Activated CD4-positive, alpha-beta memory T cell treated with anti-CD3 and anti-CD28 coated beads, Interleukin-2, amount 10 ng/mL, durations not matched to agents 7 days and 5 days (primary cell): ENCODE measurements at places on chromosomes 5 and 9.
A peak's percentile ranks its signal among the peaks of the same experiment; 100 is the strongest.

DNA sequence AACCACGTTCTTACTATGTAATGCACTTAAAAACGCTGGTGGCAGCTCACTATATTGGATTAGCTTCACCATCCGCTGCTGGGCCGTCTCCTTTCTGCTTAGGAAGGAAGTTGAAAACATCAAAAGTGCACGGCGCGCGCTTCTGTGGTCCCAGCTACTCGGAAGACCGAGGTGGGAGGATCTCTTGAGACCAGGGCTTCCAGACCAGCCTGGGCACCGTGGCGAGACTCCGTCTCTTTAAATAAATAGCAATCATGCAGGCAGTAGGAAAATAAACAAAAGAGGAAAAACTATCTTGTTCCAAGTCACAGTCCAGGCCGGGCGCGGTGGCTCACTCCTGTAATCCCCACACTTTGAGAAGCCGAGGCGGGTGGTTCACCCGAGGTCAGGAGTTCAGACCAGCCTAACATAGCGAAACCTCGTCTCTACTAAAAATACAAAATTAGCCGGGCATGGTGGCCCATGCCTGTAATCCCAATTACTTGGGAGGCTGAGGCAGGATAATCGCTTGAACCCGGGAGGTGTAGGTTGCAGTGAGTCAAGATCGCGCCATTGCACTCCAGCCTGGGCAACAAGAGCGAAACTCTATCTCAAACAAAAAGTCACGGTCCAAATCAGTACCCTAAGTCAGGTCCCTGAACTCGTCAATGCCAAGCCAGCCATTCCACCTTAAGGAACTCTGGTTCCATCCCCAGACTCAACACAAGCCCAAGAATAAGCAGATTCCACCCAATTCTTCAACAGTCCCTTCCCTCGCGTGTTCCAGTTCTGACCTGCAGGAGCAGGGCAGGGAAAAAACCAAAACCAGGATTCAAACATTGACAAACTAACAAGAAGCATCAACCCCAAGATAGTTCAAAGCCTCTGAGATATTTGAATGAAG, 1.0 kb upstream of the GOLGA1 start:
- H3K4me1 ChIP-seq, result peaks cover 30% of the 10 kb centered on the region
- peak; percentile 78 for DNase-seq
- H3K36me3 ChIP-seq, result peaks cover 25% of the 10 kb centered on the region
- H3K27me3 ChIP-seq, result no peaks in the 10 kb centered on the region
- H3K27ac ChIP-seq, result peak overlapping the region; percentile 97
- H3K4me3 ChIP-seq, result peak overlapping the region; percentile 97

DNA sequence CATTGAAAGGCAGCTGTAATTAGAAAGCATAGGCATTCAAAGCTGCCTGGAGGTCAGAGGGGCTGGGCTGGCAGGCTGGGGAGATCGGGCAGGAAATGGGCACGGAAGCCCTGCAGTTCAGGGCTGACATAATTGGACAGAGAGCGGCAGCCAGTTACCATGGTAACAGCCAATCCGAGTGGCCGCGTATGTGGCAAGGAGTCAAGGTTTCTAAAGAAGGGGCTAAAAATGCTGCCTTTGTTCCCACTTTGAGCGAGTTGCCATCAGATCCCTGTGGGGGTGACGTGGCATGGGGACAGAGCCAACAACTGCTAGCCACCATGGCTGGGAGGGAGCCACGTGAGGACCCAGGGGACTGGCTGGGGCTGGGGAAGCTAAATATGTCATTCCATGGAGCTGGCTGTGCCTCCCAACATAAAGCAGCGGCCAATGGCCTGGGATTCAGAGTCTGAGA, 44.7 kb upstream of the NDFIP1 start:
- peaks cover 11% of the 10 kb centered on the region for H3K4me1 ChIP-seq
- H3K36me3 ChIP-seq, result no peaks in the 10 kb centered on the region
- H3K4me3 ChIP-seq, result no peak overlapping the region
- peaks cover 6% of the 10 kb centered on the region for H3K27me3 ChIP-seq

DNA sequence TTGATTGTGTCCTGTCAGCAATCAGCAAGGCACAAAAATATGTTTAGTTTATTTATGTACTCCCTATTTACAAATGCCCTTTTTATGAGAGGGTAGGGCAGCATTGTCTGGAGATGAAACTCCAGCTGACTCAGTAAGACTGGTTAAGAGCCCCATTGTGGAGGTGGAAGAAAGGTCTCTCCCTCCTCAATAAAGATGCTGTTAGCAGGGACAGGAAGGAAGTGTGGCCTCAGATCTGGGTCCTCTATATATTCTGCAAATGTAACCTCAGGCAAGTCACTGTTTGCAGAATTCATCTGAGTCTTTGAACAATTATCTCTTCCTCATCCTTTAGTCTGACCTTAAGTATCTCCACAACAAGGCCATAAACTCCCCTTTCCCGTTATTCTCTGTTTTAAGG, 48.3 kb upstream of the TRAF1 start:
- no peak overlapping the region for H3K4me3 ChIP-seq
- no peak for DNase-seq
- peaks cover 16% of the 10 kb centered on the region for H3K4me1 ChIP-seq
- no peaks in the 10 kb centered on the region for H3K27me3 ChIP-seq
- H3K27ac ChIP-seq, result no peak overlapping the region
- H3K36me3 ChIP-seq, result no peaks in the 10 kb centered on the region

DNA sequence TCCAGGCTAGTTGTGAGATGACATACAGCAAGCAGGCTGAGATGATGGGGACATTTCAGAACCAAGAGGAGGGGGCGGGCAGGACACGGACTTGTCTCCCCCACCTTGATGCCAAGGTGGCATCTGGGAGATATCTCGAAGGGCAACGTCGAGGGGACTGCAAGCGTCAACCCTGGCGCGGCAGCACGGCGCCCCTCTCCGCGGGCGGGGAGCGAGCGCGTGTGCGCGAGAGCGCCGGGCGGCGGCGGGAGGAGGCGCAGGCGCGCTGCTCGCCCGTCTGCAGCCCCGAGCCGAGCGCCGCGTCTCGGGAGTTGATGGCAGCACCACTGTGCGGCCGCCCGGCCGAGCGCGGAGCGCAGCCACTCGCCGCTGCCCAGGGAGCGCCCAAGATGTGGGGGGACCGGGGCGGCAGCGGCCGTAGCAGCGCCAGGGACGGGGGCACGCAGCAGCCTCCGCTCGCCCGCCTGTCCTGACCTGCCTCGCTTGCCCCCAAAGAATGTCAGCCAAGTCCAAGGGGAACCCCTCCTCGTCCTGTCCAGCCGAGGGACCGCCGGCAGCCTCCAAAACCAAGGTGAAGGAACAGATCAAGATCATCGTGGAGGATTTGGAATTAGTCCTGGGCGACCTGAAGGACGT, at the start of gene PRR16:
PRR16 (plus strand) TSS at position 310 of the 636 bp plus-strand sequence.
- H3K27me3 ChIP-seq, result peaks cover 39% of the 10 kb centered on the region
- H3K27ac ChIP-seq, result no peak within 1 kb of the TSS
- DNase-seq, result no peak

GRCh38 chr9:112789473-112789872, 38.9 kb downstream of the SNX30 start:
- no peak overlapping the region for H3K27ac ChIP-seq
- no peak overlapping the region for H3K4me3 ChIP-seq
- no peak for DNase-seq
- H3K36me3 ChIP-seq, result no peaks in the 10 kb centered on the region
- H3K27me3 ChIP-seq, result no peaks in the 10 kb centered on the region

GRCh38 chr9:75552941-75553340, 337.5 kb upstream of the PCSK5 start:
- H3K27me3 ChIP-seq, result no peaks in the 10 kb centered on the region
- H3K4me3 ChIP-seq, result no peak overlapping the region
- H3K27ac ChIP-seq, result no peak overlapping the region
- H3K36me3 ChIP-seq, result no peaks in the 10 kb centered on the region
- H3K4me1 ChIP-seq, result no peaks in the 10 kb centered on the region

- H3K4me1 ChIP-seq, result no peaks in the 10 kb centered on the region
- DNase-seq, result no peak
- no peak overlapping the region for H3K4me3 ChIP-seq
Observed at GRCh38 chr5:102654559-102655349, 100.4 kb upstream of the PAM start.

DNA sequence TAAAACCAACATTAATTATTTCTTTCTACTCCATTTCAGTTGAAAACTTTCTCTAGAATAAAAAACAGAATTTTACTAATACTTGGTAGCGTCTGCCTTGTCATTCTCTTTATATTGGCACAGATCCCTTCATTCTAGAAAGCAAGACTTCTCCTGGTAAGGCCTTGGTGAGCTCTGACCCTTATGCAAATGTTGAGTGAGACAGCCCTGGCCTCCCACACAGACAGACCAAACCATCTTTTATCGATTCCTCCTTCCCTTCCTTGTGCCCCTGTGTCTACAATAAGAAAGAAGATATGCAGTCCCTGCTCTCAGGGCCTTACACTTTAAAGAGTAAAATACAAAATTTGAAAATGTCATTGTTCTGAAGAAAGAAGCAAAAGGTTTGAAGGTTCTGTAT, 262.2 kb downstream of the EFNA5 start:
- DNase-seq, result no peak
- H3K4me1 ChIP-seq, result no peaks in the 10 kb centered on the region
- no peaks in the 10 kb centered on the region for H3K36me3 ChIP-seq

GRCh38 chr9:131733541-131734061, 6.3 kb downstream of the RAPGEF1 start:
- H3K36me3 ChIP-seq, result peaks cover 41% of the 10 kb centered on the region
- H3K4me1 ChIP-seq, result peaks cover 85% of the 10 kb centered on the region
- H3K27ac ChIP-seq, result peak overlapping the region; percentile 99
- peak overlapping the region; percentile 71 for H3K4me3 ChIP-seq

DNA sequence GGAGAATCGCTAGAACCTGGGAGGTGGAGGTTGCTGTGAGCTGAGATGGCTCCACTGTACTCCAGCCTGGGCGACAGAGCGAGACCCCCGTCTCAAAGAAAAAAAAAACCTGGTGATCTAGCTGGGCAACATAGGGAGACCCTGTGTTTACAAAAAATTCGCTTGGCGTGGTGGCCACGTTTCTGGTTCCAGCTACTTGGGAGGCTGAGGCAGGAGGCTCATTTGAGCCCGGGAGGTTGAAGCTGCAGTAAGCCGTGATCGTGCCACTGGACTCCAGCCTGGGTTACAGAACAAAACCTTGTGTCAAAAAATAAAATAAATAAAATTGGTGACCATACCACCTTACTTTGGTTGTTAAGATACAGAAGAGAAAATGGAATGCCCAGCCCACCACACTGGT, 1.8 kb upstream of the HNRNPAB start:
- H3K4me3 ChIP-seq, result peak overlapping the region; percentile 39
- peaks cover 26% of the 10 kb centered on the region for H3K36me3 ChIP-seq
- H3K27ac ChIP-seq, result no peak overlapping the region
- H3K4me1 ChIP-seq, result peaks cover 26% of the 10 kb centered on the region

- no peaks in the 10 kb centered on the region for H3K4me1 ChIP-seq
- DNase-seq, result no peak
- H3K27me3 ChIP-seq, result no peaks in the 10 kb centered on the region
Observed at GRCh38 chr9:131976157-131977108, 103.2 kb downstream of the MED27 start.

DNA sequence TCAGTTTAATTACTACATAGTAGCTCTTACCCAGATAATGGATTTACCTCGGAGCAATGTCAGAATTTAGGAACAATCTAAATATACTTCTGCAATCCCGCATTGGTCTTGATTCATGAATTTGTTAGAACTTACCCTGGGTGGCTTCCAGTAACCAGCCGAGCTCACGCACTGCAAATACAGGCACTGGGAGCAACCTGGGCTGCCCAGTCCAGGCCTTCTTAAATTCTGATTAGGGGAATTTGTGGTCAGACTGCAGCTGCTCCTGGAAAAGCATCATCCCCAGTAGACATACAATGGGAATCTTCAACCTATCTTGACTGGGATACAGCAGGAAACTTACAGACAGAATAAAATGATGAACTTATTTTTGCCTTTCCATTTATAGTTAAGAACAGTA, 270.3 kb downstream of the SPOCK1 start:
- no peak overlapping the region for H3K4me3 ChIP-seq
- no peaks in the 10 kb centered on the region for H3K27me3 ChIP-seq
- H3K36me3 ChIP-seq, result no peaks in the 10 kb centered on the region
- no peaks in the 10 kb centered on the region for H3K4me1 ChIP-seq
- H3K27ac ChIP-seq, result no peak overlapping the region
- no peak for DNase-seq

- no peak overlapping the region for H3K27ac ChIP-seq
- no peaks in the 10 kb centered on the region for H3K36me3 ChIP-seq
- no peaks in the 10 kb centered on the region for H3K4me1 ChIP-seq
- no peak overlapping the region for H3K4me3 ChIP-seq
Observed at GRCh38 chr5:127872494-127872893, 169.3 kb downstream of the CCDC192 start.

- no peaks in the 10 kb centered on the region for H3K27me3 ChIP-seq
- H3K4me3 ChIP-seq, result no peak overlapping the region
- H3K27ac ChIP-seq, result no peak overlapping the region
Observed at GRCh38 chr5:79297661-79298060, 61.7 kb downstream of the JMY start.
